ENCODE measurements at places on chromosomes 1 and 21. TPM values are rescaled to one million over a fixed set of nuclear protein-coding genes. Genes with fewer than 3 reads are reported as not detected.

IL23R gene
- 0.19 TPM for total RNA-seq

ZNF695 gene
- total RNA-seq = 0.44 TPM

SLAMF9 gene
- not detected for total RNA-seq

TFF3 gene
- 22.4 TPM for total RNA-seq

KRTAP13-4 gene
- not detected for total RNA-seq

FCRL2 gene
- 2.5 TPM for total RNA-seq

CD53 gene
- 70.9 TPM for total RNA-seq

NTMT2 gene
- total RNA-seq = not detected

CFHR2 gene
- total RNA-seq = not detected

GPBP1L1 gene
- total RNA-seq = 146 TPM

ZNF648 gene
- total RNA-seq = not detected

DNA sequence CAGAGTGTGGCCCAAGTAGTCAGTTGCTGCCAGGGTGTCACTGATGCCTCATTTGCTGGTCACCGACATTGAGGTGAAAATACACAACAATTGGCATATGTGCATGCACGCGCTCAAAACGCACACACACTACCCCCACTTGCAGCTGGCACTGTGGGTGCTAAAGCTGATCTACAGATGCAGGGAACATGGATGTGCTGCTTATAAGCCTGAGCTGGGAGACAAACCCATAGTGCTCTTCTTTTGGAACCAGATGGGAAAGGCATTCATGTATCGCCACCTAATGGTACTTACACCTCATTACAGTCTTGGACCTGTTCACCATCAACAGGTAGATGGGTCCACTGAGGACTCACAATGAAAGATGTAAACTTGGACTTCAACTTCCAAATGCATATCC lies 70.3 kb upstream of the CAMK1G start:
- peak; percentile 46 for DNase-seq

DNA sequence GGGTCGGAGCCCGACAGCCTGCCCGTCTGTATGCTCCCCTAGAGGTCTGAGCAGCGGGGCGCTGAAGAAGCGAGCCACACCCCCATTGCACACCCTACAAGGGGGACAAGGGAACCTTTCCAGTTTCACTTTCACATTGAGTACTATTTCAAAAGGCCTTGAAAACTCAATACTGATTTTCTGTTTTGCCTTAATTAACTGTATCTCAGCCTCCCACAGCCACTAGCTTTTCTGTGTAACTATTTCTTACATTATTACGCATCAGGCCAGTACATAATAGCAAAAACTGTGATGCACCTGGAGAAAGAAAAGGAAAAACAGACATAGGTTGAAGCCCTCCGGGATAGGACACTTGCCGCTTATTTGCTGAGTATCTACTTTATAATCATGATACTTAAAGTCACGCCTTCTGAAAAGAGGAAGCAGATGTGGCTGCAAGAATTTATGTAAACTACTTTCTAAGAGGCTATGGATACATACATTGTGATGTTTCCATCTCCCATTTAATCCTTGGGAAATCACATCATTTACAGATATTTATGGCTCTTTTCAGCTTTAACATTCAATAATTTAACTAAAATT lies 1719.5 kb downstream of the MRPL39 start:
- no peak for DNase-seq

GRCh38 chr1:59678493-59679228 lies 136.1 kb upstream of the HOOK1 start:
- no peak for DNase-seq

DNA sequence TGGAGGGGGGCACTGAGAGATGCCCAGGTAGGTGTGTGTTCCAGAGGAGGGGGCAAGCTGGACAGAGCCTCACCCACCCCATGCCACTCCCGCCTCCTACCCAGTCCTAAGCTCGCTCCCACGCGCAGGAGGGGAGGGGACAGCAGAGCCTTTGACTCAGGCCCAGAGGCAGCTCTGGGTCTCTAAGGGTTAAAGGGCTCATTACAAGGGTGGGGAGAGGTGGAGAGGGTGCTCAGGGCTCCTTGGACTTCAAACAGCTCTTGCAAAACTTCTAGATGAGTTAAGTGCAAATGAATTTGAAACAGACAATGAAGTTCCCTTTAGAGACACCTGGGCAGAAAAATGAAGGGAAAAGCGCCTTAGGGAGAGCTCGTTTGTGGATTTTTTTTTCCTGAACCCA lies 104.2 kb upstream of the CASZ1 start:
- peak; percentile 71 for DNase-seq

DNA sequence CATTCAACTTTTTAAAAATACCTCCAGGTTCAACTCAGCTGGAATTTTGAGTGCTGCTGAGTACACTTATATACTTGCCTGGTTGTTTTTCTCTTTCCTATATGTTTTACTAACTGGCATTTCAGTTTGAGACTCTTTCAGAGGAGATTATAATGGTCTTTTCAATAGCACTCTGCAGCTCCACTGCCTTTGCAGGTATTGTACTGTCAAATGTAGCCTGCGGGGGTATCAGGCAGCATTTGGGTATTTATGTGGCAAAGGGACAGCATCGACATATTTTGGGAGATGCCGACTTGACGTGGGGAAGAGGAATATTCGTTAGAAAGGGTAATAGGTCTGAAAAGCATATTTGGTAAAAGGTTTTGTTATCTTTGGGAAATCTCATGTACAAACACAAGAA lies 11.1 kb upstream of the TGFBR3 start:
- DNase-seq = no peak

DNA sequence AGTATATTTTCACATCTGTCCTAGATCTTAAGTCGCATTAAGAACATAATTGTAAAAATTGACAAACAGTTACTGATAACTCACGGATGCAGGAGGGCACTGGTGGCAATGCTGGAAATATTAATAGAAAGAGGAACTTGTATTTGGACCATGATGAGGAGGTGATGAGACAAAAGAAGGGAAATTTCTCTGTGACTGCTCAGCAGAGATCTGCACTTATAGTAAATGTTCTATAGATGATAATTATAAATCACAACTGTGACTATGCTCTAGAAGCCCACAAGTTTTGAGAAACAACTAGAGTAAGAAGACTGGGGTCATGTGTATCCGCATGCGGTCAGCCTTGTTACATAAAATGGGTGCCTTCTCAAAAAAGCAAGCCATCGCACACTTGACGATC lies 8.7 kb upstream of the DUSP12 start:
- no peak for DNase-seq

DNA sequence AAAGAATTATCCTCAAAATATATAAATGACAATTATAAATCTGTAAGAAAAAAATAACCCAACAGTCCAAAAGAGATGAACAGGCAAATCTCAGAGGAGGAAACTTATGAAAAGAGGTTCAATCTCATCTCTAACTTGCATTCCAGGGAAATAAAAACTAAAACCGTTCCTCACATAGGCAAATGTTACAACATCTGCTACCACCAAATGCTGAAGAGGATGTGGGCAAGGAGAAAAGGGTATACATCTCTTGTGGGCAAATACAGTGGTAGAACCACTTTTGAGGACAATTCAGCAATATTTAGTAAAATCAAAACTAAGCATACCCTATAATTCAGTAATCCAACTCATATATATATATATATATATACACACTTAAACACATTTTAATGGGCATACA lies 33.7 kb upstream of the SGIP1 start:
- DNase-seq = no peak

DNA sequence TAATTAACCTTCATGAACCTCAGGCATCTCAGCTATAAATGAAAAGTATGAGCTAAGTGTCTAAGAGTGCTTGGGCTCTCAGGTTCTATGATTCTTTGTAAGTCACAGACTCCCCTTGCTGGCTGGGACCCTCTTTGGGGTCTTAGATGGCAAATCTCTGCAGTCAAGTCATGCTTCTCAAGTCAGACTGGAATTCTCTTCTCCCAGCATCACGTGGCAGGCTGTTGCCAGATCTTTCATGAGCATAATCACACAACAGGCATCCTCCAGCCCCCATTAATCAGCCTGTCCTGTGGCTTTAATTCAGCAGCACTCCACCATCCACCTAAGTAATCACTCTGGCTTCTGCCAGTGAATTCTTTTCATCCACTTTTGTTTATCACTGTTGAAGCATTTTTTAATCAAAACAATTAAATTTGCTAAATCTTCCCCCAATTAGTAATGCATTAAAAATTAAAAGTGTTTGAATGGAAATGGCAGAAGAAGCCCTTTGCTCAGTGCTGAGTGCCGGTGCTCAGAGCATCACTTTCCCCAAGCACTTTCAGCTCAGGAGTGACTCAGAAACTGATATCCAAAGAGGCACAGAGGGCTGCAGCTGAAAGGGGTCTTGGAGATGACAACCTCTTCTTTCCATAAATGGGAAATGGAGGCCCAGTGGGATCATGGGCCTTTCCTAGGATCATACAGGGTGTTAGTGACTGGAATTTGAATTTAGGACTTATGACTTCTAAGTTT lies 50.2 kb downstream of the C8A start:
- no peak for DNase-seq

DNA sequence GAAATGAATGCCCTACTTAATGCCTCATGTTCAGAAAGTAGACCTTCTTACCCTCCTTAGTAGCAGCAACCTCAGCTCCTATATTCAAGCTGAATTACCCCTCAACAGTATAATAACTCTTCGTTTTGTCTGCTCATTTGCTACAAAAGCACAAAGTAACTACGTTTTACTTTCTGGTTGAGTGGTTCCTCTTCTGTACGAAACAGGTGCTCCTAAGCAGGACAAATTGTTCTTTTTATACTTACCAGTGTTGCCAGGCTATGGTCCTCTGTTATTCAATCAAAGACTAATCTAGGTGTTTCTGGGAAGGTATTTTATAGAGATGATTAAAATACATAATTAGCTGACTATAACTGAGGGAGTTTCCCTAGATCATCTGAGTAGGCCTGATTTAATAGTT lies 484.2 kb upstream of the ADAMTS5 start:
- DNase-seq = no peak

DNA sequence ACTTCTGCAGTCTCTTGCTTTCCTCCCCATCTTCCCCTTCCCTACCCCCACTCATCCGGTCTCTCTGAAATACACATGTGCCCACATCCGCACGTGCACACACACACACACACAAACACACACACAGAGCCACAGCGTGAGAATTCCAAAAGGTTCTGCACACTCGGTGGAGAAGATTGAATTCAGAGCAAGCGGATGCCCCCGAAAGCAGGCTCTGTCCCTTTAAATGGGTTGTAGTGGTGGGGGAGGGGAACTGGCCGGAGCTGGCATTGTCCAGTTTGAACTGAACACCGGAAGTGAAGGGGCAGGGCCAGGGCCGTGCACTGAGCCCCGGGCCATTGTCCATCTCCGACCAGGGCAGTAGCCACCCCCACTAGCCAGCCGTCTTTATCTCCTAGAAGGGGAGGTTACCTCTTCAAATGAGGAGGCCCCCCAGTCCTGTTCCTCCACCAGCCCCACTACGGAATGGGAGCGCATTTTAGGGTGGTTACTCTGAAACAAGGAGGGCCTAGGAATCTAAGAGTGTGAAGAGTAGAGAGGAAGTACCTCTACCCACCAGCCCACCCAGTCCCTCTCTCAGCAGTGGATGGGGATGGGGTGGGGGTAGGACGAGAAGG lies 1.3 kb upstream of the LIN28A start:
- no peak for DNase-seq

DNA sequence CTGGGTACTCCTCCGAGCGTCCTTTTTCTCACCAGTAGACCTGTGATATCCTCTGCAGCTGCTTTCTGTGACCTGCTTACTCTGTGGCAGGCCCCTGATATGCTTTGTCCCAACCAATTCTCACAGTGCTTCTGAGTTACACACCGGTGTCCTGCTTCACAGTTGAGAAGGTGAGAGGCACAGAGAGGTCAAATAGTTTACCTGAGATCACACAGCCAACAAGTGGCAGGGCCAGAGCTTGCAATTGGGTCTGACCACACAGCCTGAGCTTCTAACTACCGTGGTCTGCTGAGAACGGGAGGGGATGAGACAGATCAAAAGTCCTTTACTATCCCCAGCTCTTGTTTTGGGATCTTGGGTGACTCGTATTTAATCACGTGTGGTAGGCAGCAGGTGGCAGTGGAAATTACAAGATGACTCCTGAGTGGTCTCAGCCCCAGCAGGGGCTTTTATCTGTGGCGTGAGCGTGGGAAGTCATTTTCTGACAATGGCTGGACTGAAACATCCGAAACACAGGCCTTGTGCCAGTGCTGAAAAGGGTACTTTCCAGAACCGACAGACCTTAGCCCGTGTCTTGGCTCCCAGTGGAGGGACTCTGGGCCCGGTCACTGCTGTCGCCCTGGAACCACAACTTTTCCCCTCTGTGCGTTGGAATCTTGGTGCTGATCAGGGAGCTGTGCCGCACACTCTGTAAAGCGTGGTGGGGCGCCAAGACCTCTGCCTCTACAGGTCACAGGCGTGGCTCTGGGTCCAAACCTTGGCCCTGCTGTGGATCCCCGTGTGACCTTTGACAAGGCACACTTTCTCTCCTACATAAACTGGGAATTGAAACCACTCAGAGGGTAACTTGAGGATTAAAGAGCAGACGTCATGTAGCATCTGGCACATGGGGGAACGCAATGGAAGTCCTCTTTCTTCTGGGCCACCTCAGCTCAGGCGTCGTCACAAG lies 11.9 kb downstream of the THEMIS2 start:
- DNase-seq = peak; percentile 73

- DNase-seq = peak; percentile 84
Observed at GRCh38 chr21:45923146-45923545, 58.4 kb upstream of the COL6A1 start.

DNA sequence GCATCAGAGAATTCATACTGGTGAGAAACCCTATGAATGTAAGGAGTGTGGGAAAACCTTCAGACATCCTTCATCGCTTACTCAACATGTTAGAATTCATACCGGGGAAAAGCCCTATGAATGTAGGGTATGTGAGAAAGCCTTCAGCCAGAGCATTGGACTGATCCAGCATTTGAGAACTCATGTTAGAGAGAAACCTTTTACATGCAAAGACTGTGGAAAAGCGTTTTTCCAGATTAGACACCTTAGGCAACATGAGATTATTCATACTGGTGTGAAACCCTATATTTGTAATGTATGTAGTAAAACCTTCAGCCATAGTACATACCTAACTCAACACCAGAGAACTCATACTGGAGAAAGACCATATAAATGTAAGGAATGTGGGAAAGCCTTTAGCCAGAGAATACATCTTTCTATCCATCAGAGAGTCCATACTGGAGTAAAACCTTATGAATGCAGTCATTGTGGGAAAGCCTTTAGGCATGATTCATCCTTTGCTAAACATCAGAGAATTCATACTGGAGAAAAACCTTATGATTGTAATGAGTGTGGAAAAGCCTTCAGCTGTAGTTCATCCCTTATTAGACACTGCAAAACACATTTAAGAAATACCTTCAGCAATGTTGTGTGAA lies 12.8 kb downstream of the ZFP69B start:
- no peak for DNase-seq

- no peak for DNase-seq
Observed at GRCh38 chr1:174967845-174968705, 31.7 kb upstream of the CACYBP start.

DNA sequence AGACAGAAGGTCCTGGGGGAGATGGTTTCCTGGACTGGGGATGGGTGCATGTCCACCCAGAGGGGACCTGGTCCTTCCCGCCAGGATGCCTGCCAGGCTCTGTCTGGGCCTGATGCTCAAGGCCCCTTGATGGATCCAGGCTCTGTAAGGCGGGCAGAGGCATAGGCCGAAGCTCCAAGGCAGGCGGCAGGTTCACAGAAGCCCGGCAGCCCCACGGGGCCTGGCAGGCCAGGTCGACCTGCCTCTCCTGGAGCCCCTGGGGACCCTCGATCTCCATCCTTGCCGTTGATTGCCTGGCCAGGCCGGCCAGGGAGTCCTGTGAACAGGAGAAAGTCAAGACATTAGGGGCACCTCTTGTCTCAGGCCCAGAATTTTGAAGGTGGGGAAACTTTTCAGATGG lies 16.0 kb downstream of the COL9A2 start:
- DNase-seq = no peak

GRCh38 chr1:32709075-32709474 lies 6.5 kb upstream of the SYNC start:
- DNase-seq = no peak

GRCh38 chr1:208221291-208221622 lies 22.9 kb downstream of the PLXNA2 start:
- no peak for DNase-seq
